ENCODE measurements at places on chromosomes 13 and 19. TPM values are rescaled to one million over a fixed set of nuclear protein-coding genes. Genes with fewer than 3 reads are reported as not detected.

DNA sequence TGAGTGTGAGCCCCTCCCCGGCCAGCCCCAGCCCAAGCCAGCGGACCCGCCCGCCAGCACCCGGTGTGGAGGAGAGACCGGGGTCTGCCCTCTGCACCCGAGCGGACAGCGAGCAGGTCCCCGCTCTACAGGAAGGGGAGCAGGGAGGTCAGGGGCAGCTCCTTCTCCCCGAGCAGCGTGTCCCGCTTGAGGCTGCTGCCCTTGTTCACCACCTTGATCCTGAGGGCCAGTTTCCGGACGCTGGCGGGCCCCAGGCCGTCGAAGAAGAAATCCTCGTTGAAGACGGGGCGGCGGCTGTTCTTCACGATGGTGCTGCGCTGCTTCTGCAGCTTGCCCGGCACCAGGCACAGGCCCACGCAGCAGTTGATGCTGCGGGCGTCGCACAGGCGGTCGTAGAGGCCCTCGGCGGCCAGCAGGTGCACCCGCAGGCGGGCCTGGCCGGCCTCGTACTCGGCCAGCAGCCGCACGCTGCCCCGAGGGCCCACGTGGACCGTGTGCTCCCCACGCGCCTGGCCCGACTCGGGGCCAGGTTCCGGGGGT is 1.9 kb downstream of the C2CD4C start:
- DNase-seq, result peak; percentile 19

DNA sequence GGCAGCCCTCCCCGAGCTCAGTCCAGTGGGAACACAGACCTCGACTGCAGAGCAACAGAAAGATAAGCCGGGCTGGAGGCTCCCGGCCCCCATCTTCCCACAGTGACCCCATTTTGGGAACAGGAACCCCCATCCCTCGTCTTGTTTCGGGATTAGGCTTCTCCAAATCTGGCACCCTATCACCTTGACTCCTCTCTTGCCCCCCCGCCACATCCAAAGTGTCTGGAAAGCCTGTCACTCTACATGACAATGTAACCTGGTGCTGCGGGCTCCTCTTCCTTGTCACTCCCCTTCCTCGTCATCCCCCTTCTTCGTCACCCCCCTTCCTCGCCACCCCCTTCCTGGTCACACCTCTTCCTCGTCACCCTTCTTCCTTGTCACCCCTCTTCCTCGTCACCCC is 10.1 kb downstream of the PAK4 start:
- DNase-seq, result no peak

DNA sequence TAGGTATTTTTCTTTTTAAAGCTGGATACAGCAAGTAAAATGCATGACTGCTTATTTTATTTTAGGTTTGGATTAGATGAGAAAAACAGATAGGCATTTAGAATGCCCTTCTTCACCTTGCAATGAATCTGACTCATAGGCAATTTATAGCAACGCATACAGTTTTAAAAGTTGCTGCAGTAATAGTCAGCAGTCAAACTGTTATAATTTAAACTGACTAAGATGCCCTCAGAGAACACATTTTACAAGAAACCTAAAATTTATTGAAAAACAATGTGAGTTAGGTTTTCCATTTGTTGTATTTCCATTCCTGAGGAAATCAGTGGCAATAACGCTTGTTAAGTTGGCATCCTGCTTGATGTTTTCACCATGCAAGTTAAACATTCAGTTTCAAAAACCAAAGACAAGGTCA is 1128.2 kb upstream of the PCDH9 start:
- DNase-seq, result no peak

- no peak for DNase-seq
Observed at GRCh38 chr13:98032168-98032567, 78.7 kb downstream of the IPO5 start.

The MAST1 gene
- total RNA-seq, result 0.82 TPM

The ASF1B gene
- total RNA-seq, result 12.5 TPM

The IL17D gene
- 1.2 TPM for total RNA-seq

DNA sequence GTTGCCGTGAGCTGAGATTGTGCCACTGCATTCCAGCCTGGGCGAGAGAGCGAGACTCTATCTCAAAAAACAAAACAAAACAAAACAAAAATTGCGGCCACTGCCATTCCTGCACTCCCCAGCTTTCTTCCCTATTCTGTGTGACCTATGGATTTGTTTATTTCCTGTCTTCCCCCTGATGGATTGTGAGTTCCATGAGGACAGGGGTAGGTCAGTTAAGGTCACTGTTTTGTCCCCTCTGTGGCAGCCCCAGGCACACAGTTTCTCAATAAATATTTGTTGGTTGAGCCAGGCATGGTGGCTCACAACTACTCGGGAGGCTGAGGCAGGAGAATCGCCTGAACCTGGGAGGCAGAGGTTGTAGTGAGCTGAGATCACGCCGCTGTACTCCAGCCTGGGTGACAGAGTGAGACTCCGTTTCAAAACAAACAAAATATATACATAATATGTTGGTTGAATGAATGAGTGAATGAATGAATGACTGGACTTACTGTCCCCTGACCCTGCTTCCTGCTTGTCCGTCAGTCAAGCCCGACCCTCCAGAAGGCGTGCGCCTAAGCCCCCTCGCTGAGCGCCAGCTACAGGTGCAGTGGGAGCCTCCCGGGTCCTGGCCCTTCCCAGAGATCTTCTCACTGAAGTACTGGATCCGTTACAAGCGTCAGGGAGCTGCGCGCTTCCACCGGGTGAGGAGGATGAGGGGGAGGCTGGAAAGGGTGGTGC is 5.0 kb downstream of the EBI3 start:
- DNase-seq, result no peak

The CEACAM4 gene
- total RNA-seq, result 0.24 TPM

DNA sequence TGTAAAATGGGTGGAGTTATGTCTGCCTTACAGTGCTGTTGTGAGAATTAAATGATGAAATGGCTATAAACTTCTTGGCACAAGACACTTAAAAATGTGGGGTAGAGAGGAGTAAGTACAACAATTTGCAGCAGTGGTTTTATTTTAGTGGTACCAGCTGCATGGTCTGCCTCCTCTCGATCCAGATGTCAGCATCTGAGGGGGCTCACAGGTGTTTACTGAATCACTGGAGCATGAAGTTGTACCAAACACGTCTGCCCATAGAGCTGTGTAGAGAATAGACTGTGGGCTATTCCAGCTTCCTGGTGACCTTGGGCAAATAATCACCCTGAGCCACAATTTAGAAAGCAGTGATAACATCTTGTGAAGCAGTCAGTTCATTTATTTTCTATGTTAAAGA is 11.1 kb downstream of the SLC10A2 start:
- no peak for DNase-seq

GRCh38 chr19:6588508-6589345 is 2.2 kb downstream of the CD70 start:
- DNase-seq, result no peak

DNA sequence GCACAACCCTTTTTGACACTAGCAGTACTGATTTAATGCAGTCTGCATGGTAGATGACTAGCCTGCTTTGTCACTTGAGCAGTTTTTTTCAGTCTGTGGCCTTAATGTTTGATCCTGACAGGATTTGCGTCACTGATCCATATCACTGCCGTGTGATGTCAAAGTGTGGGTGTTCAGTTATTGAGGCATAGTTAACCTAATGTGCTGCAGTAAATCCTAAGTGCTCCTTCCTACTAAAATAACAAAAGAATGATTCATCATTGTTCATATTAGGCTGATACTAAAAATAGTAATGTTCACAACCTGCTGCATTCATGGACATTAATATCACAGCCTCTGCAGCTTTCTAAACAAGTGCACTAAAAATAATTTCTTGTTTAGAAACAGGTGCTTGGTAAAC is 121.9 kb upstream of the MLNR start:
- DNase-seq, result no peak

GRCh38 chr13:77136902-77137420 is 110.0 kb upstream of the FBXL3 start:
- no peak for DNase-seq

GRCh38 chr13:74056801-74057542 is 77.2 kb downstream of the KLF12 start:
- no peak for DNase-seq

GRCh38 chr19:39445196-39446111 is at the start of gene SUPT5H:
SUPT5H (plus strand) TSS chr19:39445582; CDS start chr19:39445891, 309 bp downstream.
- peak; percentile 98 for DNase-seq

The GFY gene
- not detected for total RNA-seq

DNA sequence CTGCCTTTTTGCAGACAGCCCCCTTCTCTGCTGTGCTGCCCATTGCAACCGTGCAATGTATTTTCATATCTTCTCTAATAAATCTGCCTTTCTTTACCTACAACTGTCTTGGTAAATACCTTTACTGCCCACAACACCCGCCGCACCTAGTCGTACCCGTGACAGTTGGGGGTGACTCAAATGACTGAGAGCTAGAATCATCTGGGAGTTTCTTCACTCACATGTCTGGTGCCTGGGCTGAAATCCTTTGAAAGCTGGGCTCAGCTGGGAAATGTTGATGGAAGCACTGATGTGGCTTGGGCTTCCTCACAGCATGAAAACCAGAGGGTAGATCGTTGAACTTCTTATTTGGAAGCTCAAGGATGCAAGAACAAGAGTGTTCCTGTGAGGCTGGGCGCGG is 2.8 kb upstream of the PNMA8A start:
- DNase-seq, result no peak

DNA sequence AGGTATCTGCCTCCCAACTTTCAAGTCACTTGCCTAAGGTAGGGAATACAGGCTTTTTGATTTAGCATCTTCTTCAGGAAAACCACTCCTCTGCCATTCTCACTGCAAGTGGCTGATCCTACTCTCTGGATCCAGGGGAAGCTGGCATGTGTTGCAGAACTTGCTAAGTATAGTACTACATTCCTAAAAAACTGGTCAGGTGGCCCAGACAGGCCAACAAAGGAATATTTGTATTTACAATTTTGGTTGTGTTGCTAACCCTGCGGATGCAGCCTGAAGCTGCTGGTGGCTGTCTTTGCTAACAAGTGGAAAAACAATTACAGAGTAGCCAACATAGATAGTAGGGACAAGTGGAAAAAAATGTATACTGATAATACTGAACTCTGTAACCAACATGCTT is 222.5 kb upstream of the STARD13 start:
- no peak for DNase-seq

The IGFL3 gene
- not detected for total RNA-seq

The INAFM1 gene
- 13.9 TPM for total RNA-seq

DNA sequence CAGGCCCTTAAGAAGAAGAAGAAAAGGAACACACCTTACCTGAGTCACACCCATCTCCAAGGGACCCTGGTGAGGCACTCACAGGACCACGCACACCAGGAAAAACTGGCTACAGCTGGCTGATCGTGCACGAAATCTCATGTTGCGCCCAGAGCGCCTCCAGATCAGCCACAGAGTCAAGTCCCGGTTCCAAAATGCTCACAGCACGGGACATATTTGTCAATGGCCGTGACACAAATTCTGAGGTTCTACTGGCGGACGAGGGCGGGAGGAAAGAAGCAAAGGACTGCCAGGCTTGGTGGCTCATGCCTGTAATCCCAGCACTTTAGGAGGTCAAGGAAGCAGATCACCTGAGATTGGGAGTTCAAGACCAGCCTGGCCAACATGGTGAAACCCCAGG is 21.5 kb downstream of the SH3GL1 start:
- DNase-seq, result no peak

DNA sequence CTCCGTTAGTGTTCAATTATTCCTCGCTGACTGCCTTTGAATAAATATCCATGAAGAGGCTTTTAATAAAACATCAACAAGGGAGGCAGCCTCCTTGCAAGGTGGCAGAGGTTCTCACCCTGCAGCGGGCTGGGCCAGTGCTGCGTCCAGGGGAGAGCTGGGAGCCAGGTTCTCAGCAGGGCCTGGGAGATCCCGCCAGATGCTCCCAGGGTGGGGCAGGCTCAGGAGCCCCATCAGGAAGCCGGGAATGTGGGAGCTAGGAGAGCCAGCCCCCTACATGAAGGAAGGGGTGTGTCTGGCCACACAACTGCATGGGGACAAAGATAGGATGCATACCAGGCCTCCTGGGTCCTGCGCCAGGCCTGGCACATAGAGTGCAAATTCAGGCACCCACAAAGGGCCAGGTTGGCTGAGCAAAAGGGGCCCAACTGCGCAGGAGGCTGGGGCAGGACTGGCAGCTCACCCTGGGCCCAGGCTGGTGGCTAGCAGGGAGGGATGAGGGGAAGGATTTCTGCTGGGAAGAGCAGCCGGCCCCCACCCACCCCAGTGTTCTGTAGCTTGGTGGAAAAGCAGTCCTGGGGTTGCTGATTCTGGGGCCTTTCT is 22.8 kb downstream of the VSTM2B start:
- no peak for DNase-seq

The COG3 gene
- total RNA-seq, result 47.7 TPM

- DNase-seq, result no peak
Observed at GRCh38 chr19:32624410-32624809, 43.4 kb downstream of the PDCD5 start.

- no peak for DNase-seq
Observed at GRCh38 chr13:94020833-94021232, 458.6 kb downstream of the DCT start.

DNA sequence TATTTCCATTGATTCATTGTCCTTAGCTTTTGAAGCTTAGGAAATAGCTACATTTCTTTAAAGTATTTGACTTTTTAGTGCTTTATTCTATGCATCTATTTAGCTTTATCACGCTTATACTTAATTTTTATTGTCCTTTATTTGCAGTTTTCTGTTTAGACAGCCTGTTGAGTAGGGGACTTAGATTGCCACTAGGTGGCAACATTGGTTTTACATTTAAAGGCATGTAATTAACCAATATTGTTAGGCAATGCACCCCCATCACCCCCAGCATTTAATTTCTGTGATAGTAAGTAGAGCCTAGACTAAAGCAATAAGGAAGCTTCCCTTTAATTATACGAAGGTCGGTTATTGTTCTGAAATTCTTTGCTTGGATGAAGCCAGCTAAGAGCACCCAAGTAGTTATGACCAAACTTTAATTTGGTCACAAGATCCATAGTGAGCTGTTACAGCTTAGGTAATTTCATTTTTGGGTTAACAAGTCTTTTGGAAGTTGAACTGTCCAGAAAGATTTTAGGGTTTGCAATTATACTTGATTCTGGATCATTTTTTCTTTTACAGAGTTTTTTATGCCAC is 36.5 kb downstream of the B3GLCT start:
- no peak for DNase-seq

The WDR88 gene
- total RNA-seq, result not detected

DNA sequence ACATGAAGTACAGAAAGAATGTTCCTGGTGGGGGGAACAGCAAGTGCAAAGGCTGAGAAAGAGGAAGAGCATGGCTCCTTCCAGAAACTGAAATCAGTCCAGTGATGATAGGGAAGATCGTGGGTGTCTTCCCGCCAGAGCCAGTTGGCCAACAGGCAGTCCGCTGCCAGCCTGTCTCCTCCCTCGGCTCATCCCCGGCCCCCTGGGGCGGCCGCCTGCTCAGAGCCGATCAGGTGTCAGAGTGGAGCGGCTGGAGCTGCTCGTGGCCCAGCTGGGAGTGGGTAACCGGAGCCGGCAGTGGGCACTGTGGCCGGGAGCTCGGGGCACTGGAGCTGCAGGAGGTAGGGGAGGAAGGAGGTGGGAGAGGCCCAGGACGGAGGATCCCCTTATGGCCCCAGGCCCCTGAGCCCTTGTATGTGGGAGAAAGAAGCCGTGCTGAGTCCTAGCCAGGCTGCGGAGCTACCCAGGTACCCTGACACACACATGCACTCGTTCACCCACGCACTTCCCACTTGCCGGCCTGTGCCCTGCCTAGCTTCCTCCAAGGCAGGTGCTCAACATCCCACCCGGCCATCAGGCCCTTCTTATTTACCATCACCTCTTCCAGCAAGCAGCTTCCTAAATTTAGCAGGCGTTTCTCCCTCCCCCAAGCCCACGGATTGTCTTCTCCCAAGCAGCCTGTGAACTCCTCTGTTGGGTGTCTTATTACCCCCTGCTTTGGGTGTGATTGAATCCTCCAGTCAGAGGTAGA is 1.7 kb downstream of the ANKRD24 start:
- DNase-seq, result no peak

- DNase-seq, result no peak
Observed at GRCh38 chr13:67438465-67438864, 208.3 kb upstream of the PCDH9 start.
